ENCODE measurements at places on chromosomes 12 and 14.

DNA sequence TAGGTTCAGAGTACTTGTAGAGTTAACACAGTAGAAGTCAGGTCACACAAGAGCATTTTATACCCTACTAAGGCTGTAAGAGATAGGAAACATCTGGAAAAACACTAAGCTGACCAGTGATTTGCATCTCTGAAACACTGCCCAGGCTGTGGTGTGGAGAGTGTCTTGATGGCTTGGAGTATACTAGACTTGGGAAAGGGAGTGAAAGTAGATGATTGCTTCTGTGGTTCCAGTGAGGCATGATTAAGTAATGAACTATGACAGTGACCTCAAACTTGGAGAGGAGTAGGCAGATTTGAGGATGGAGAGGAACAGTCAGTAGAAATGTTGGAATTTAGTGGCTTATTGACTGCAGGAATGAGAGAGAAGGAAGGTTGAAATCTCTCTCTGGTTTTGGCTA is 201.2 kb downstream of the FLRT2 start:
- DNase-seq = peak; percentile 81

DNA sequence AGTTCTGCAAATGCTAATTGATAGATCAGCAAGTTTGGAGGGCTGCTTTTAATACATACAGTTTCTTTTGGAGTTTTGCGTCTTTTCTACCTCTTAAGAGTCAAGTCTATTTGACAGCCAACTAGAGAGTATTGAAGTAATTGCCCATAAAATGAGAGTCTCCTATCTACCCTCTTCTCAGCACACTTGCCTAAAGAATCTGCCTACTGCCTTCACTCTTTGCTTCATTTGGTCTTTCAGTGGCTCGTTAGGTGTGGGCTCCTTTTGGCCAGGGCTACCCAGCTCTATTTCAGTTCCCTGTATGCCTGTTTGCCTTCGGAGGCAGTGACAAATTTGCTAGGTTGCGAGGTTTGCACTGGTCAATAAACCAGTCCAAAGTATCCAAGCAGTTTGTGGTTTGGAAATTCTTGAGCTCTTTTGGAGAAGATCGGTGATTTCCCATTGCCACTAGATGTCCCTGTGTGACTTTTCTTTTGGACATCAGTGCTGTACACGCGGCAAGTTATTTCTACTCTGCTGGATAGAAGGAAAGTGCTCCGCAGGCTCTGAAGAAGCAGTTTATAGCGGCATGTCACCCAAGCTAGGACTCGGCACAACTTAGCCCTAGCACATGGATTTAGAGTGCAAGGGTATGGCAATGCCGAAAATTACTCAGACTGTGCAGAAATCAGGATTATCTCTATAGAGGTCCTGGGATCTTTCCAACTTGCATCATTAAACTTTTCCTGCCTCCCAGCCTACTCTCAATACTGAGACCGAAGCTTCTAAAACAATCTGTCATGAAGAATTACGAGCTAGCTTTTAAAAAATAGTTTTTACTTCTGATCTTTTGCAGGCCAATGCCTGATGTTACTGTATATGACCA is 38.6 kb downstream of the MGST1 start:
- DNase-seq = peak; percentile 6

- peak; percentile 22 for DNase-seq
Observed at GRCh38 chr12:67794161-67794560, 145.6 kb downstream of the DYRK2 start.

DNA sequence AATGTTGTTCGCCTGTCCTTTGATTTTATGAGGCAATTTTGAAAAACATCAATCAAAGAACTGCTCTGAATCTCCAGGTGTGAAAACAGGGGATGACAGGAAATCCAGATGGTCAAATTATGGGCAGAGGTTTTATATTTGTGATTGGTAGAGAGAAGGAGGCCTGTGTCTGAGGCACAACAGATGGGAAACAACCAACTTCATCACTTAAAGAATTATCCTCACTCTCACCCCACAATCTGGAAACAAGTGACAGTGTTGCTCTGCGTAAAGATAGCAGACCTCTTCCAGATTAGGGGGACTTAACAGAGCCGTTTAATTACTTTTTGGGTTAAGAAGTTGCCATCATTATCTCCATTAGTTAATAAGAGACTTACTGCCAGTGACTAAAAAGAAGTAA is 64.1 kb upstream of the EGLN3 start:
- no peak for DNase-seq

DNA sequence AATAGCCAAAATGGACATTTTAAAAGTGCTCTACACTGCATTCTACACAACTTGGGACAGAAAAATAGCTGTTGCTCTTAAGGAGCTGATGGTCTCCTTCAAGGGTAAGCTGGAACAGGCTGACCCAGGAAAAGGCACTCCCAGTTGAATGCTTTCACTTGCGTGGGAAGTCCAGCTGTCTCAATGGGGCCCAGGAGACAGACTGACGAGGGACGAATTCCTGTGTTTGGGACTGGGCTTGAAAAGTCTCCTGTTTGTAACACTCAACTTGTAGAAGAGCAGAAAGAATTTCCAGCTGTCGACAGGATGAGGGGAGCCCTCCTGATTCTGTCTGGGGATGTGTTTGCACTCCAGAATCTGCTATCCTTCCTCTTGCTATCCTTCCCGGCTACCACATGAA is 180.8 kb downstream of the ZFP36L1 start:
- DNase-seq = no peak

GRCh38 chr12:108325549-108325948 is 13.6 kb downstream of the CMKLR1 start:
- no peak for DNase-seq

- no peak for DNase-seq
Observed at GRCh38 chr14:65819569-65819968, 407.0 kb downstream of the FUT8 start.

DNA sequence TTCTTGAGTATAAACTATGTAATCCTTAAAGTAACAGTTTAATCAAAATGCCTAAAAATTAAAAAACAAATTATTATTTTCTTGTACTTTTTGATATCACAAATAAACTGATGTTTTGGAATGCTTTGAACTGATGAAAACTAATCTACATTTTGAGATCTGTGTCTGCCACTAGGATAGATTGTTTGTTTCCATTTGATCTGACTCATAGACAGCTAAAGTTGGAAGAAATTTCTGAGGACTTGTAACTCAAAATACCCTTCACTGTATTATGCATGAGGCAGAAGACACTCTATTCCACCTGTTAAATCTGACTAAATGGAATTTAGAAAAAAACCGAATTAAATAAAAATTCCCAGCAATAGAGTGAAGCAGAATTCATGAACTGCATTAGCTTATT is 1400.0 kb upstream of the FLRT2 start:
- DNase-seq = no peak

GRCh38 chr12:108129017-108129812 is at the start of gene WSCD2:
TSS of gene WSCD2 (plus strand) at chr12:108129288. CDS start at chr12:108195833, 66,545 bp downstream.
- DNase-seq = no peak

GRCh38 chr12:68962877-68963855 is 30.2 kb upstream of the CPM start:
- DNase-seq = no peak

- no peak for DNase-seq
Observed at GRCh38 chr12:47356129-47356700, 276.5 kb upstream of the AMIGO2 start.

- DNase-seq = no peak
Observed at GRCh38 chr12:51076236-51076930, 7.0 kb downstream of the CSRNP2 start.

DNA sequence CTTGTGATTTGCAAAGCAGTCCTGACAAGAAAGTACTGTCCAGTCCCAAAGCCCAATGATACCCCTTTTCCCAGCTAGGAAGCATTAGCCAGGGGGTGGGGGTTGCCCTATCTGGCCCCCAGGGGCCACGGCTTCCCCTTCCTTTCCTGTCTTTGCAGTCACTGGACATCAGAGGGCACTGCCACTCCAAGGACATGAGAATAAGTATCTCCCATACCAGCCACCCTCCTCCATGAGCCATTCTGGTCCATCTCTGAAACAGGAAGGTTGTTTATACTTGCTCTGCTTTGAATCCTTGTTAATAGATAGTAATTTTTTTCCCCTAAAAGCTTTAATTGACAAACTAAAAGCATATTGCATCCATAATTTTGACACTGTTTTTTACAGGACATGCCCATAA is 29.7 kb downstream of the RBM19 start:
- DNase-seq = no peak

GRCh38 chr12:113095405-113095804 is 38.9 kb downstream of the DTX1 start:
- no peak for DNase-seq

DNA sequence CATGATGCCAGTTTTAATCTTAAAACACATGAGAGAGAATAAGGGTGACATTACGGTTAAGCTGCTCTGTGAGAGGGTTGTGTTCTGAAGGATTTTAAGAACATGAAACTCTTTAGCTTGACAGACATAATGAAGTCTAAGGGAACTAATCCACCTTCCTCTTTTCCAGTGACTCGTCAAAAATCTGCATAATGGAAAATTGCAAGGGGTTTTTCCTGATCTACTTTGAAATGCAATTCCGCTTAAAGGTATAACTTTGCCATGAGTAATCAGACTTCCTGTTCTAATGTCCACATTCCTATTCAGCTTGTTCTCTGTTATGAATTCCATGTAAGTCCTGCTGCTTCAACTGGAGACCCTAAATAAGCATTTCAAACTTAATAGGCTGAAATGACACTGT is at the start of gene ZNF705A:
Gene ZNF705A (plus strand): TSS at position 171 of the 400 bp plus-strand sequence. CDS start 15,611 bp downstream, outside the sequence.
- peak; percentile 64 for DNase-seq

DNA sequence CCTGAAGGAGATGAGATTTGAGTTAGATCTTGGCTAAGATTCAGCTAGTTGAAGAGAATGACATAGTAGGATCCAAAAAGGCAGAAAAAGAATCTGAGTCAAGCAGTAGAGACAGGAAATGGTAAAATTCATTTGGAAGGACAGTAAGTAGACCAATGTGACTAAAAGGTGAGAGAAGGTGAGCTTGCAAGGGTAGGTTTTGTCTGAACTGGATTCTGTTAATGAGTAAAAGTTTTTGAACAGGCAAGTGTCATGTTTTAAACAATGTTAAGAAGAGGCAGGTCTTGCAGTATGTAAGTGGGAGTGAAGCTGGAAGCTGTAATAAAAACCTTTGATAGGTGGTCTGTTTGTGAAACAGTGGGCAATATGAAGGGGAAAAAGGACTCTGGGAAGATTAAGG is 58.6 kb downstream of the ACSS3 start:
- DNase-seq = no peak

DNA sequence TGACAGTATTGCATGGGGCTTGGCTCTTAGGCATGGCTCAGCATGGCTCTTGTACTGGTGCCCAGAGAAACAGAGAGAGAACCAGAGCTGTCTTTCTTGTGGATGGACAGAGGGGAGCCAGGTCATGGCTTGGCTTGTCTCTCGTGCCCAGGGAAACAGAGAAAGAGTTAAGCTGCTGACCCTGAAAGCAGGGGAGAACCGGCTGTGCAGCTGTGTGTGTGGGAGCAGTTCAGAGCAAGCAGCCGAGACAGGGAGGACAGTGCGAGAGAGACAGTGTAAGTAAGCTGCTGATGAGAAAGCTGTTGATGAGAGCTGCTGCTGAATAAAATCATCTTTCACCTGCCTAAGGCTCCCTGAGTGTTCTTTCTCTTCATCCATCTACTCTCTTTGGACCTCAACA is 61.3 kb upstream of the DDHD1 start:
- no peak for DNase-seq

DNA sequence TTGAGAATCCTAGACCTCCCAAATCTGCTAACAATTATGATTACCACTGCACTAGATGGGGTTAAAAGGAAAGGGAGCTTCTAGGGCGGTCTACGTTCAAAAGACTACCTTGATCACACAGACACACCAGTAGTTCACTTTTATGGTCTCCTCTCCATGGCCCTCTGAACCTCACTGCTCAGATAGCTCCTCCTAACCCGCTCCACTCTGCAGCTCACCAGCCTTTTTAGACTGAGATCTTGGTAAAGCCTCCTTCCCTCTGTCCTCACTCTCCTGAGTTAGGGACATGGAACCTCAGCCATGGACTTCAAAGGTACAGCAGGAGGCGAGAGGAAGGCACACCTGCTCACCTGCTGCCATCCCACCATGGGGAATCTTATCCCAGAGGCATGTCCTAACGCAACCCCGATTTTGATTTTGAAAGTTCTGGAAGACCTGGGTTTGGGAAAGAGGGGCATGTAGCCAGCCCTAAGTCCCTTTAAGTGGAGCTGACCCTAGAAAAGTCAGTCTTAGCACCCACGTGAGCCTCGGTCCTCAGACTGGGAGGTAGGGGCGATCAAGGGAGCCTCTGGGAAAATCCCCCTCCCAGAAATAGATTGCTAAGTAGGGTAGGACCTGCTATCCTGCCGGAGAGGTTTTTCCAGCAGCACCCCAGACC is 1.3 kb downstream of the ZNF219 start:
- DNase-seq = no peak

GRCh38 chr14:41072776-41073175 is 533.9 kb upstream of the LRFN5 start:
- no peak for DNase-seq

Data from HS-5 (cell line).